ENCODE measurements at places on chromosomes 5 and 9.

- DNase-seq, result no peak
Measured at GRCh38 chr5:30287890-30288289, 905.6 kb upstream of the CDH6 start.

DNA sequence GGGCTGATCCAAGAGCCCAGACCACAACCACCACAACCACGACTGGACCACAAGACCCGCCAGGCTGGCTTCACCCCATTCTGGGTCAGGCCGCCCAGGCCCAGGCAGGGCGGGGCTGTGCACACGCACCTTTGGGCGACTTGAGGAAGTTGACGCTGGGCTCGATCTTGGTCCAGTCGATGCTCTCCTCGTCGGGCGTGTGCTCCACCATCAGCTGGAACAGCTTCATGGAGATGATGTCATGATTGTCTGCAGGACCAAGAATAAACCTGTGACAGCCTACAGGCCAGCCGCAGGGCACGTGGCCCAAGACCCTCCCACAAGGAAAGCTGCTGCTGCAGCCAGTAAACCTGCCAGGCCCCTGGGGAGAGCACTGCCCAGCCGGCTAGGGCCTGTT is 17.3 kb downstream of the LMAN2 start:
- DNase-seq, result no peak

DNA sequence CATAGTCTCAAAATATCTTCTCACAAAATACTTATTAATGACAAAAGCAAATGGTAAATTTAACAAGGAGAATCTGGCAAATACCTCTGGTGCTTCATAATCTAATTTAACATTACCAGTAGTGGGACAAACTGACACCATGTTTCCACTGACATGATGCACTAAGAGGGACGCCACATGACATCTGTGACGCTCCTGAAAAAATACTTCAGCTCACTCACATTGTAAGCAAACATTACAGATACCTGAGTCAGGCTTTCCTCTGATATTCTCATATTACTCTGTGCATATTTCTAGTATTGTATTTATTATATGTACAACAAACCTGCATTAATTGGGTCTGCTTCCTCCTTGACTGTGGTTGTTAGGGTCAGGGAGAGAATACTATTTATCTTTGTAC is 56.7 kb upstream of the OSMR start:
- DNase-seq, result no peak

DNA sequence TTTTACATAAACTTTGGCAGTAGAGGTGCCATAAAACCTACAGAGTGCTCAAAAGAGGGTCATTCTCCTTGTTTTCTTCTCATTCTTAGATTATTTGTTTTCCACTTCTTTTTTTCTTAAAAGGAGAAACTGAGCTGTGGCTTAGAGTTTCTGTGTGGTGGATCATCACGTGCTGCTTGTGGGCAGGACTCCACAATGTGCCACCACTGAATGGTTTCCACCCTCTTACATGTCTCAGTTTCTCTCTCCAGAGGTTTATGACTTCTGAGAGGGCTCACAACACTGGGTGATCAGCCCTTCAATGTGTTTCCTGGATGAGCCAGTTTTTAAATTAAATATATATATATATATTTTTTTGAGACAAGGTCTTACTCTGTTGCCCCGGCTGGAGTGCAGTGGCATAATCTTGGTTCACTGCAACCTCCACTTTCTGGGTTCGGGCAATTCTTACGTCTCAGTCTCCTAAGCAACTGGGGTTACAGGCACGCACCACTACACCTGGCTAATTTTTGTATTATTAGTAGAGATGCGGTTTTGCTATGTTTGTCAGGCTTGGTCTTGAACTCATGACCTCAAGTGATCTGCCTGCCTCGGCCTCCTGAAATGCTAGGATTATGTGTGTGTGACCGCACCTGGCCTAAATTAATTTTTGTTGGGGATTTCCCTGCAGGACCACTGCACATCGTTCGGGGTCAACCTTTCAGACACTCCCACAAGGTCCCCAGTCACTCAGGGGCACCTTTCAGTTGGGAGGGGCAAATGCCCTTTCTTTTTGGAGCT is 3.1 kb upstream of the UNC13B start:
- no peak for DNase-seq

DNA sequence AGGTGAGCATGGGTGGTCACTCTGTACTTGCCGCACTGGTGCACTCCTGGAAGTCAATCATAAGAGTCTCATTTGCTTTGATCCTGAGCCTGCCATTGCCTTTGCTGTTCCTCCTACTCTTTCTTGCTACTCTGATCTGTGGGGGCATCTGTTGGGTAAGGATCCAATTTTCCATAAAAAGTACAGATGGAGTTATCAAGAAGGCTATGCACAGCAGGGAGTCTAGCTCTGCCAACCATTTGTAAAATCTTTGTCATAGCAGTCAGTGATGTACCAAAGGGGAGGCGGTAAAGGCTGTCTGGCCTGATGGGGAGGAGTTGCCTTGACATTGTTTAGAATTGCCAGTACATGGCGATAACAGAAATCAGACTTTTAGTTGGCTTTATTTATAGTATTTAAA is 109.0 kb upstream of the PLPPR1 start:
- DNase-seq, result no peak

- DNase-seq, result no peak
Measured at GRCh38 chr5:83000428-83000827, 76.8 kb downstream of the TMEM167A start.

- DNase-seq, result no peak
Measured at GRCh38 chr5:105619725-105620124, 2051.0 kb downstream of the EFNA5 start.

DNA sequence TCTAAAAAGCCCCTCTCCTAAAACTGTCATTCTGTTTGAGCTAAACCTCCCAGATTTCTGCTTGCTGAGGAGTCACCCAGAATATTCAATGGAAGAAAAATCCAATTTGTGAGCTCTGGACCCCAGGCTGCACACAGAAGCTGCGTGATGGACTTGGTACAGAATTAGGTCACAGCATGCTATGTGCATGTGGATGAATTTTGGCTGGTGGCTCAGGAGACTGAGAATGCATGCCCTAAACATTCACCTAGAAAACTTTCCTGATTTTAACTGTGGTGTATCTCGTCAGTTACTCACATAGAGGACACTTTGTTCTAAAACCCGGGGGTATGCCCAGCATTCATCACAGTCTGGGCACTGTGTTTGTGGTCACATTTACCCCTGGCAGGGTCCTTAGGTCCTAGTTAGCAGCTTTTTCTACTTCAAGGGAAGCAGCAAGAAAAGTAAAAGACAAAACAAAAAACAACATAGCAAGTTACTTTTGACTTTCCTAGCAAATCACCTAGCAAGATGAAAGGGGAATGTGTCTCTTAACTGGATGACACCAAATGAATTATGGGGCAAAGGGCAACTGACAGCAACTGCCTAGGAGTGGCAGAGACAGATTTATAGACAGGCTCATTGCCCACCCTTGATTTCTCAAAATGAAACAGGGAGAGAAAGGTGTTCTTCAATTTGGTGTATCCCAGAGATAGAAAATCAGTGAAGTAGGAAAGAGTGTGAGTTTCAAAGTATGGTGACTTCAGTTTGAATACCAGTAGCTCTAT is 8.3 kb upstream of the SHROOM1 start:
- no peak for DNase-seq
